Suprapubic skin (tissue), 4 donors: ENCODE measurements at places on chromosomes 16 and 17. TPM values are rescaled to one million over a fixed set of nuclear protein-coding genes. Genes with fewer than 3 reads are reported as not detected.

The KRT24 gene
- total RNA-seq = not detected

The TMIGD1 gene
- total RNA-seq = not detected

The TRPV3 gene
- 25.6 TPM for total RNA-seq

The NSRP1 gene
- total RNA-seq = 22.9 TPM

The ZNF594 gene
- 10.1 TPM for total RNA-seq

The USP32 gene
- 60.3 TPM for total RNA-seq

The KRTAP3-1 gene
- not detected for total RNA-seq

The INPP5K gene
- total RNA-seq = 128 TPM

The KRT9 gene
- 0.68 TPM for total RNA-seq

The CEP131 gene
- 9.5 TPM for total RNA-seq

The RRAD gene
- total RNA-seq = 12.1 TPM

The TEX19 gene
- total RNA-seq = not detected

The CETP gene
- not detected for total RNA-seq

The KRTAP9-4 gene
- 18.8 TPM for total RNA-seq

The ARHGAP23 gene
- total RNA-seq = 134 TPM

The COX10 gene
- total RNA-seq = 35.2 TPM

The G6PC1 gene
- total RNA-seq = not detected

The C17orf100 gene
- 2.1 TPM for total RNA-seq

The TP53TG3D gene
- total RNA-seq = not detected

The KRTAP4-3 gene
- 35.4 TPM for total RNA-seq

The KRTAP1-1 gene
- total RNA-seq = 9.9 TPM

The INCA1 gene
- 1.4 TPM for total RNA-seq

The TAT gene
- total RNA-seq = 2.0 TPM

The NHLRC4 gene
- 0.79 TPM for total RNA-seq

The SHISA6 gene
- 4.9 TPM for total RNA-seq

The CA4 gene
- total RNA-seq = 2.2 TPM

The TPSAB1 gene
- total RNA-seq = 15.0 TPM

The CREBBP gene
- 152 TPM for total RNA-seq

The JPH3 gene
- not detected for total RNA-seq

The CCL23 gene
- total RNA-seq = not detected

The SLC12A3 gene
- not detected for total RNA-seq

The KRTAP17-1 gene
- total RNA-seq = 8.0 TPM

The SLC5A11 gene
- total RNA-seq = 0.55 TPM
